ENCODE measurements at places on chromosomes 13 and 19. TPM values are rescaled to one million over a fixed set of nuclear protein-coding genes. Genes with fewer than 3 reads are reported as not detected.

CGB3 gene
- not detected for total RNA-seq

GRCh38 chr13:110341445-110342244 is 34.6 kb downstream of the COL4A2 start:
- DNase-seq: no peak
- H3K27ac ChIP-seq: no peak overlapping the region
- no peak overlapping the region for H3K4me3 ChIP-seq
- H3K4me1 ChIP-seq: peaks cover 3% of the 10 kb centered on the region
- no peaks in the 10 kb centered on the region for H3K36me3 ChIP-seq

DNA sequence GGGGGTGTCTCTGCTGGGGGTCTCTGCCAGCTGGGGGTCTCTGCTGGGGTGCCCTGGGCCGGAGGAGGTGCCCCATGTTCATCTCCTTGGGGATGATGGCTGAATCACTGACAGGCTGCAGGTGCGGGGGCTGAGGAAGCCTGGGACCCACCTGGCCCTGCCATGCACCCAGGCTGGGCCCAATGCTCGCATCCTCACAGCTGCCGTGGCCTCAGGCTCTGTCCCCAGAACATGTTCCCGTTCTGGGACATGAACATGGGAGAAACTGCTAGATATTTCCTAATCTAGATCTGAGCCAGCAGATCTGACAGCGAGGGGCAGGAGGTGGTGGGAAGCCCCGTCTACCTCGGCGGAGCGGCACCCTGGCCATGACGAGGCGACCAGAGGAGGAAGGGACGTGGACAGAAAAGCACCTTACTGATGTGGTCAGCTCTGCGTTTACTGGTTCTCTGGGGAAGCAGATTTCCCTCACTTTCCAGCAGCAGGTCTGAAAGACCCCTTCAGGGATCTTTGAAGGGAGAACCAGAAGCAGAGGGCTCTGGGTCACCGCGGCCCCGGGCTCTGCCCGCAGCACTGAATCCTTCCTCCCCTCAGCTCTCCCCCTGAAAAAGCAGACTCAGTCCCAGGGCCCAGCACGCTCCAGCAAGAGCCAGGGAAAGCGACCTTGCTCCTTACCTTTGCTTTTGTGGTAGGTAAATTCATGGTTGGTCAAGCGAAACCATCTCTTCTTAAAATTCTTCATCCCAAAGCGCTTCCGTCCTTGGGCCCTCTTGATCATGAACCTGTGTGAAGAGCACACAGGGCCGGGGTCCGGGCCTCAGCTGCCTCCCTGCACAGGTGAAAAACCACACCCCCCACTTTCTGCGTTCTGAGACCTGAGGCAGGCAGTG is 26.5 kb upstream of the C13orf46 start:
- peaks cover 4% of the 10 kb centered on the region for H3K4me1 ChIP-seq
- no peaks in the 10 kb centered on the region for H3K27me3 ChIP-seq
- no peak overlapping the region for H3K4me3 ChIP-seq
- H3K36me3 ChIP-seq: no peaks in the 10 kb centered on the region
- no peak overlapping the region for H3K27ac ChIP-seq
- no peak for DNase-seq

- no peaks in the 10 kb centered on the region for H3K27me3 ChIP-seq
- no peak overlapping the region for H3K4me3 ChIP-seq
- H3K27ac ChIP-seq: no peak overlapping the region
- H3K36me3 ChIP-seq: no peaks in the 10 kb centered on the region
- DNase-seq: no peak
Observed at GRCh38 chr19:38185562-38185961, 38.5 kb downstream of the DPF1 start.

TMEM38A gene
- 3.8 TPM for total RNA-seq

POSTN gene
- 0.21 TPM for total RNA-seq

DNA sequence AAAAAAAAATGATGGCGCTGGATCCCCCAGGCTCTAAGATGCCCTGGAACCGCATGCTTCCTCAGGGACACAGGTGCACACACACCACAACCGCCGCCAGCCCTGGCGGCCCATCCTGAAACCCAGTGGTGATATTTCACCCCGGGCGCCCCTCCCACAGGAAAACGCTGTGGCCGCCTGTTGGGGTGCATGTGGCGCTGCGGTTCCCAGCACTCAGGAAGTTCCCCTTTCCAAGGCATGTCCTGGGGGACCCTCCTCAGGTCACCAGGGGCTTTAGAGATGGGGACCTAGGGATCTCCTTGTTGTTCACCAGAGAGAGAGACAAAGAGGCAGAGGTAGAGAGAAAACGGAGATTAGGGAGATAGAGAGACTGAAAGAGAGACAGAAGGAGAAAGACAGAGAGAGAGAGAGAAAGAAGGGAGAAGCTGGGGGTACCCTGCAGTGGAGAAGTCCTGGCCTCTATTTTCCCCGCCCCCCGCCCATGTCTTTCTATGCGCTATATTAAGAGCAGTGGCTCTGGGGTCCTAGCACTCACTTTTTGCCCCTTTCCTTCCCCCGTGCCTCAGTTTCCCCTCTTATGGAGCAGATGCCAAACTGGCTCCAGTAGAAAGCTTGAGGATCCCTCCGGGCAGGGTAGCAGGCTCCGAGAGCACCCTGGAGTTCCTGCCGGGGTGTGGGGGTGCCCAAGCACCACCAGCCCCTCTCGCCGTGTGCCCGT is 2.3 kb downstream of the ADGRE2 start:
- H3K27me3 ChIP-seq: no peaks in the 10 kb centered on the region
- peak overlapping the region; percentile 36 for H3K4me3 ChIP-seq
- no peaks in the 10 kb centered on the region for H3K36me3 ChIP-seq
- no peaks in the 10 kb centered on the region for H3K4me1 ChIP-seq

DNA sequence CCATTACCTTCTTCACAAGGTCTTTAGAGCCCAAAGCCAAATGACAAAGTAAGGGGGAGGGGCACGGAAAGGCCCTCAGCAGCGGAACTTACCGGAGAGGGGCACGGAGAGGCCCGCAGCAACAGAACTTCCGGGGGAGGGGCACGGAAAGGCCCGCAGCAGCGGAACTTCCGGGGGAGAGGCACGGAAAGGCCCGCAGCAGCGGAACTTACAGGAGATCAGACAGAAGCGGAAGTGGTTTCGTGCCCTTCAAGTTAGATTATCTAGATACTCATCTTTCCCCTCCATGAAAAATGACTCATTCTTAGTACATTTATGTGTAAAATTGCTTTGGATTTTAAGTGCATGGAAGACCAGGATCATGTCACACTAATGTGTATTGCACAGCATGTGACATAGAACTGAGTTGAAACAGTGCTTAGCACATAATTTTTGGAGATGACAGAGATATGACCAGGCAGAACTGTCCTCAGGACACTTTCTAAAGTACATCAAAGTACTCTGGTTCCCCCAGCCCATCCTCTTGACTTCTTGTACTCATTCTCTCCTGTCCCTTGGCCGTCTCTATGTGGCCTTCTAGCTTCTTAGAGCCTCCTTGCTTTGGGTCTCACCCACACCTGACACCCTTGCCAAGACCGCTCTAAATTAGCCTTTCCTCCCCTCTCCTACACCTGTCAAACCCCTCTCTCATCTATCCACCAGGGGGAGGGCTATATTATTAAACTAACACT is 25.7 kb upstream of the TPTE2 start:
- H3K27ac ChIP-seq: no peak overlapping the region
- no peaks in the 10 kb centered on the region for H3K4me1 ChIP-seq
- no peak for DNase-seq
- no peak overlapping the region for H3K4me3 ChIP-seq
- no peaks in the 10 kb centered on the region for H3K27me3 ChIP-seq

DNA sequence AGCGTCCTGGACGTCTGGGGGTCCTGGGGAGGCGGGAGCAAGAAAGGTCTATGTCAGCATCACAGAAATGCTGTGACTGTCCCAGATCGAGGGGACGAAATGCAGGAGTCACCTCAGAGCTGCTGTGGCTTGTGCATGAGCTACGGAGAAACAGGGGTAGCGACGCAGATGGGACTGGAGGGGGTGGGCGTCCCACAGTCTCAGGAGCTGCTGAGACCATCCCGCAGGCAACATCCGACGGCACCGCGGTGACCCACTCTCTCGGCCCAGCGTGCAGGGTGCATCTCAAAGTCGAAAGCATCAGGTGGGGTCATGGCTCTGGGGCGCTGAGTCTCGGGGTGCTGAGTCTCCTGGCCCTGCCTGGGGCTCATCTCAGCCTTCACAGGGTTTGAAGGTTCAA is 37.4 kb upstream of the C13orf46 start:
- no peak overlapping the region for H3K27ac ChIP-seq
- H3K4me1 ChIP-seq: no peaks in the 10 kb centered on the region
- no peaks in the 10 kb centered on the region for H3K27me3 ChIP-seq
- no peaks in the 10 kb centered on the region for H3K36me3 ChIP-seq
- DNase-seq: no peak
- no peak overlapping the region for H3K4me3 ChIP-seq

- no peak overlapping the region for H3K27ac ChIP-seq
- H3K4me1 ChIP-seq: no peaks in the 10 kb centered on the region
- H3K27me3 ChIP-seq: no peaks in the 10 kb centered on the region
- H3K36me3 ChIP-seq: peaks cover 2% of the 10 kb centered on the region
Observed at GRCh38 chr13:97379386-97379785, 54.6 kb upstream of the RAP2A start.

DNA sequence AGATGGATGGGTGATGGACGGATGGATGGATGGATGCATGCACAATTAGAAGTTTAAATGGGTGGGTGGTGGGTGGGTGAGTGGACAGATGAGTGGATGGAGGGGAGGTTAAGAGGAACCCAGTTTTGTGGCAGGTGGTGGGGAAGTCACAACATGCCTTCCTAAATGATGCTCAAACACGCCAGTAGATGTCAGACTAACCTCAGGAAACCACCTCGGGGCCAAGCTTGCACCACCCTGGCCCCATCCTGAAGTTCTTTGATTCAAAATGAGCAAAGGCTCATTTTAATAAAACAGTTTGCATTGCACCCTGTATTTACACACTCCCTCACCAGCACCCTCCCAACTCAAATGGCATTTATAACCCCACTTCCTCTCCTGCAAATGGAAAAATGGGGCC is 91.4 kb upstream of the CACNA1A start:
- H3K36me3 ChIP-seq: no peaks in the 10 kb centered on the region
- H3K4me3 ChIP-seq: no peak overlapping the region
- peak; percentile 60 for DNase-seq

FCER2 gene
- not detected for total RNA-seq

DNA sequence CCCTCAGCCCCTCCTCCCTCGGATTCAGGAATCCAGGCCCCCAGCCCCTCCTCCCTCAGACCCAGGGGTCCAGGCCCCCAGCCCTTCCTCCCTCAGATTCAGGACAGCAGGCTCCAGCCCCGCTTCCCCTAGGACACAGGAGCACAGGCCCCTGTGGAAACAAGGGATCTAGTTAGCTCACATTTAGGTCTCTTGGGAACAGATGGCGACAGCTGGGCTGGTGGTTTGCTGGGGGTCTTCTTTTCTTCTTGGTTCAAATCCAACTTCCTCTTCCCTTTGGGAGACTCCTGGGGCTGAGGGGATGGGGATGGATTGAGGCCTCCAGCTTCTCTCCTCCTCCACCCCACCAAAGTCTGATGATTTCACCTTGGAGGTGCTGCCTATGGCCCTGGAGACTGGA is 19.6 kb downstream of the ZNF575 start:
- peaks cover 3% of the 10 kb centered on the region for H3K36me3 ChIP-seq
- H3K4me1 ChIP-seq: no peaks in the 10 kb centered on the region
- H3K27me3 ChIP-seq: no peaks in the 10 kb centered on the region
- DNase-seq: no peak
- H3K4me3 ChIP-seq: no peak overlapping the region

- H3K27ac ChIP-seq: no peak overlapping the region
- no peak overlapping the region for H3K4me3 ChIP-seq
- H3K36me3 ChIP-seq: peaks cover 1% of the 10 kb centered on the region
- no peaks in the 10 kb centered on the region for H3K4me1 ChIP-seq
Observed at GRCh38 chr19:15178629-15179308, 22.0 kb downstream of the NOTCH3 start.

All from Caco-2 (cell line).